ENCODE measurements at places on chromosomes 2 and 18.

DNA sequence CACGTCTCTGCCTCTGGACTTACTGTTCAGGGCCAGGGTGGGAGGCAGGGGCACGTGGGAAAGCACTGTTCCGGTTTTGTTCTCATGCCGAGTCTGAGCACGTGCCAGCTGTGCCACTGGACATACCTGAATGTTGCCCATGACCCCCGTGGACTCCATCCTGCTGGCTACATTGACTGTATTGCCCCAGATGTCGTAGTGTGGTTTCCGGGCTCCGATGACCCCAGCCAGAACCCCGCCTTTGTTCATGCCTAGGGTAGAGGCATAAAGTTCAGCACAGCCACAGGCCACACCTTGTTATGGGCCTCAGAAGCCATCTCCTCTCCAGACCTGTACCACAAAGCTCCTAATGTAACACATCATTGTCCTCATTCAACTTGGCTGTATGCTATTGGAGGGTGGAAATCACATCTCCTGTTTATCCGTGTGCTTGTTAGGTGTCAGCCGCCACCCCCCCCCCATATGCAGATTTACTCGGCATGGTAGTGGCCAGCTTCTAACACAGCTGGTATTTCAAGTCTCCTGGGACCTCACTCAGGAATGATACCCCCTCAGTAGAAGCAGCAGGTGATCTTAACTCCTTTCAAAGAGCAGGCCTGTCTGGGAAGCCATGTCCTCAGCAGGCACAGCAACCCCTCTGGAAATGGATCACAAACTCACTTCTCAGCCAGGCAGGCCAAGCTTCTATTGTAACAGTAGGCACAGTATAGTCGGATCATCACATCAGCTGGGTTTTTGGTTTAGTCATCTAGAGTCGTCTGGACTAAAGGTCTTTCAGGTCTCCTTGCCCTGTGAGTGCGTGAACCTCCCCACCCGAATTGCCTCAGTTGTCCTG, 27.6 kb downstream of the CENPO start:
- DNase-seq = no peak

GRCh38 chr2:31138037-31138962, at the start of gene GALNT14:
GALNT14 (minus strand) TSS chr2:31138440; CDS start chr2:31138086, 354 bp downstream.
- peak; percentile 22 for DNase-seq

DNA sequence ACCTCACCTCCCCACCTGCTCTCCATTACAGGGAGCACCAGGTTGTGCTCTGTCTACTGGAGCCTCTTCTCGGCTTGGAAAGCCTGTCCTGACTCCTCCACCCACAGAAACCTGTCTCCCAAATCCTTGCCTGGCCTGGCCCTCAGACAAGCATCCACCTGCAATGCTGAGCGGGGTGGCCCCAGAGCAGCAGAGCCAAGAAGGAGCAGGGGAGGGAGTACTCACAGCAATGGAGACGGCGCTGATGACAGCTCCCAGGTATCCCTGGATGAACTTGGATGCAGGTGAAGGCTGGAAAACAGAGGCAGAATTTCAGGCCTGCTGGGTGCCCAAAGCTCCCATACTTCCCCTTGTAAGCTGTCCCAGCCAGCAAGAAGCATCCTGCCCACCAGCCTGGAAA, 72.8 kb downstream of the SFXN5 start:
- no peak for DNase-seq

- no peak for DNase-seq
These were observed 50.3 kb downstream of the SS18 start for GRCh38 chr18:26040051-26040656.

GRCh38 chr2:121094101-121094500, 190.9 kb downstream of the TFCP2L1 start:
- DNase-seq = no peak

GRCh38 chr2:165328272-165328671, 89.1 kb downstream of the SCN2A start:
- DNase-seq = no peak

GRCh38 chr2:2694746-2695145, 363.7 kb upstream of the MYT1L start:
- no peak for DNase-seq

GRCh38 chr2:20203521-20204225, 21.3 kb downstream of the SDC1 start:
- no peak for DNase-seq

- no peak for DNase-seq
These were observed 60.6 kb downstream of the CABYR start for GRCh38 chr18:24199372-24199962.

DNA sequence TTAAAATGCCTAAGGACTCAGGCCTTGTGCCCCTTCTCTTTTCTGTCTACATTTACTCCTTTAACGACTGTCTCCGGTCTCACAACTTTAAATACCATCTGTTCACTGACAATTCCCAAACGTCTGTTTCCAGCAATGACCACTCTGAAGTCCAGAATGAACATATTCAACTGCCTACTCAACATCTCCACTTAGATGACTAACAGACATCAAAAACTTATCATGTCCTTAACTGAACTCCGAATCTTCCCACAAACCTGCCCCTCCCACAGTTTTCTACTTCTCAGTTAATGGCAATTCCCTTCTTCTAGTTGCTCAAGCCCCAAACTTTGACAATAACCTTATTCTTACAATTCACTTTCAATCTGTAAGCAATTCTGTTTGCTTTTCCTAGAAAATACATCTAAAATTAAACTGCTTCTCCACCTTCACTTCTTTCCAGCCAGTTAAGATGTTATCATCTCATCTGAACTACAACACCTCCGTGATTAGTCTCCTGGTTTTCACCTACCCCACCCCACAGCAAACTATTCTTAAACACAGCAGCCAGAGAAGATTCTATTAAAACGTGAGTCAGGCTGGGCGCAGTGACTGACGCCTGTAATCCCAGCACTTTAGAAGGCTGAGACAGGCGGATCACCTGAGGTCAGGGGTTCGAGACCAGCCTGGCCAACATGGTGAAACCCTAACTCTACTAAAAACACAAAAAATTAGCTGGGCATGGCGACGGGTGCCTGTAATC, 2.8 kb downstream of the C1D start:
- DNase-seq = no peak

DNA sequence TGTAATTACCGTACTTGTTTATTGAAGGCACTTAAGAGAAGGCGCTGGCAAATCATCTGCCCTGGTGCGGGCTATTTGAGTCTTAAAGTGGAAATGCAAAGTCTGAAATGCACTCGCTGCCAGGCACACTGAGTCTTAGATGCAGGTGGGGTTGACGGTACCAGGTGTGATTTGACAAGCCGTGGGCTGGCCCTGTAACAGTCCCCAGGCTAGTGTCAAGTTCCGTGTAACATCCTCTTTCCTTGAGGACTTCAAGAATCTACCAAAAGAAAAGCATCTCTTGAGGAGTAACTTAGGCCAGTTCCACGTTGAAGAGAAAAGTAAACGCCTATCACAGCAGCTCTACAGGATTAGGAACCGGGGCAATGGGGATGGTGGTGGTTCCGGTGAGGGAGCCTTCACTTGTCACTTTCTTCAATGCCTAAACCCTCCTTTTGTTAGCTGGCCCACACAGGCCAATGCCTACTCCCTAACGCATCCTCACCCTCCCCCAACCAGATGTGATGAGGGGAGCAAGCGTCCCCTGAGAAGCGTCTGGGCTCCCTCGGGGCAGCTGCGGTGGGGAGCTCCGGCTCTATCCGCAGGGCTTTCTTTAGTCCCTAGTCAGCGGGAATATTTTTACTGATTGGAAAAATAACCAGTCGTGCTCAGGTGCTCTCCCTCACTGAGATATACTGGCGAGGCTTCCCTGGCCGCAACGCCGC, 1.5 kb upstream of the UGP2 start:
- peak; percentile 4 for DNase-seq

DNA sequence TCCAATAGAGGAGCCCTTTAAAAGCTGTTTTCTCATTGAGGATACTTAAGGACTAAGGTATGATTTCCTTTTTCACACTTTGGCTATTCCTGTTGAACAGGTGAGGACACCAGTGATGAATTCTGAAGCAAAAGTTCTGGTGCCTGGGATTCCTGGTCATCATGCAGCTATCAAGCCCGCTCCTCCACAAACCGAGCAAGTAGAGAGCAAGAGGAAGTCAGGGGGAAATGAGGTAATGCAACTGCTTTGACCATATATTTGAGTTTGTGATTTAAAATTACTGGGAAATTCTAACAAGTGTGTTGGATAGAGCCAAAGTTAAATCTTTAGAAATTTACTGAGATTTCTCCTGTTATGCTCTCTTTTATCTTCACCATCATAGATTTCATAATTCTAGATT, 33.0 kb downstream of the WDR43 start:
- DNase-seq = no peak

DNA sequence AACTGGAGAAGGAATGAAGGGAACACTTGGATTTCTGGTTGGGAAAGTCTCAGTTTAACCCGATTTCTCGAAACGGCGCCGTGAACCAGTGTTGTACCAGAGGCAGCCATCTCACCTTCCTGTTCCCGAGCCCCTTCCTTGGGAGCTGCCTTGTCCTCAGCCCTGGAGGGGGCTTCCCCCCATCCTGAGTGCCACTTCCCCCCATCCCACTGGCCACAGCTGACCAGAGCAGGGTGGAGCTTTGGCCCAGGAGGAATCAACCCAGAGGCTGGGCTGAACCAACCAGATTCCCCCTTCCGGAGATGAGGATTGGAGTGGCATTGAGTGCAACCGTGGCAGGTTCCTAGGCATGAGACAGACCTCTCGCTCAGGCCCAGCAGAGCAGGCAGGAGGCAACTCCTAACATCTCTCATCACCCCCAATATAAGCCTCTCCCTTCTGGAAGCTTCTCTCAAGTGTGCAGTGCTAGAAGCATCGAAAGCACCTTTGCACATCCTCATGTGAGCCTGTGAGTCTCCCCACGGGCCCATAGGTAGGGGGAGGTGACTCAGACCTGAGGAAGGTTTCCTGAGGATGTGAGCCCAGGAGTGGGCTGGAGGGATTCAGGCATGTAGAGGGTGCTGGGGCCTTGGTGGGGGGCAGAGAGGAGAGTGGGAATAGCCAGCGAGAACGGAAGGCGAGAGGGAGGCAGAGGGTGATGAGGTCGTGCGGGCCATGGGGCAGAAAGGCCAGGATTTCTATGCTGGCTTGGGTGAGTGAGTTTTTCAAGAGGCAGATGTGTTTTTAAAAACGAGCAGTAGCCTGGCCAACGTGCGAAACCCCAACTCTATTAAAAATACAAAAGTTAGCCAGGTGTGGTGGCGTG, 11.9 kb downstream of the NGEF start:
- no peak for DNase-seq

DNA sequence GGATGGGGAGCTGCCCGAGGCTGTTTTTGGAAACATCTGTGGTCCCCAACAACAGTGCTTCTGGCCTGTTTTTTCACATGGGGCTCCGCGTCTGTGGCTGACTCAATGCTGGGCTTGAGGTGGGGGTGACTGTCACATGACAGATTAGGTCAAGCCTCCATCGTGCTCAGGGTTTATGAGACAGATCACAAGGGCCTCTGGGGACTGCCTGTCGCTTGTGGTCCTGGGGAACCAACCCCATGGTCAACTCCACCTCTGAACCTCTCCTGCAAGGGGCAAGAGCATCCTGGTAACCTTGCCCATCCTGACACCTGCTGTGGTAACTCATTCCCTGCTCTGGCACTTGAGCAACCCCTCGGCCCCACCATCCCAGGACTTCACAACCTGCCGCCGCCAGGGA, 47.6 kb upstream of the SH3RF3 start:
- DNase-seq = no peak

DNA sequence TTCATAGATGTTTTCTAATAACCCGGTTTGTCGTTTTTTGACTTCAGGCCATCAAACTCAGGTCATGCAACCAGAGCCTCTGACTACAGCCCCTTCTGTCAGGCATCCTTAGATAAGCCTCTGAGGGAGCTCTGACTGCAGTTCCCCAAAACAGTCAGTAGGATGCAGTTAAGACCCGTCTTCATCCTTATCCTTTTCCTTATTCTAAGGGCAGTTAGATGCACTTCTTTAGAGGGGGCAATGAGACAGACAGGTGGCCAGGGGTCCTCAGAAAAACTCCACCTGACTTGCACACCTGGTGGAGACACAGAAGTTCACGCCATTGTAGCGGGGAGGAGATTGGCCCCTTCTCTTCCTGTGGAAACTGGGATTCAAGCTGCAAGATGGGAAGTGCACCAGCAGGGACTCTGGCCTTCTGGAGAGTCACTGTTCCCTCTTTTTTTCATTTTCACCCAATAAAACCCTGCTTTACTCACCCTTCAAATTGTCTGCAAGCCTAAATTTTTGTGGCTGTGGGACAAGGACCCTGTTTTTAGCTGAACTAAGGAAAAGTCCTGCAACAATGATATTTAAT, 104.8 kb upstream of the TFPI start:
- no peak for DNase-seq

GRCh38 chr18:11995445-11996189, 14.3 kb downstream of the IMPA2 start:
- DNase-seq = peak; percentile 49

GRCh38 chr18:44716697-44717163, 36.0 kb downstream of the SETBP1 start:
- DNase-seq = no peak

DNA sequence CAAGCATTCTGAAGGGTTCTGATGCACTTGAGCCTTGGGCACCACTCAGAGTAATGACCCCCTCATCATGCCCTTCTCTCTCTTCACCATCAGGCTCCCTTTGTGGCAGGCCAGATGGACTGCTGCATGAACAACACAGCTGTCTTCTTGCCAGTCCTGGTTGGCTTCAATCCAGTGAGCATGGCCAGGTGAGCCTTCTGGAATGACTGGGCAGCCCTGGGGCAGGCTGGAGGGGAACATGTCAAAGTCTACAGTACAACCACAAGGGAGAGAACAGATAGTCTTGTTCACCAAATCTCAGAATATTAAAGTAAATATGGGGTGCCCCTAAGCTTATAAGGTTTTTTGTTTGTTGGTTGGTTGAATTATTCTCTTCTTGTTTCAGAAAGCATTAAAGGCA, 4.4 kb downstream of the GCKR start:
- DNase-seq = no peak

GRCh38 chr2:142834021-142834420, 43.4 kb upstream of the KYNU start:
- DNase-seq = no peak

GRCh38 chr18:69588301-69588700, 187.6 kb downstream of the DOK6 start:
- no peak for DNase-seq

GRCh38 chr18:51150113-51150700, 47.3 kb downstream of the MEX3C start:
- peak; percentile 22 for DNase-seq

GRCh38 chr18:75694292-75694691, 266.8 kb upstream of the SMIM21 start:
- no peak for DNase-seq

DNA sequence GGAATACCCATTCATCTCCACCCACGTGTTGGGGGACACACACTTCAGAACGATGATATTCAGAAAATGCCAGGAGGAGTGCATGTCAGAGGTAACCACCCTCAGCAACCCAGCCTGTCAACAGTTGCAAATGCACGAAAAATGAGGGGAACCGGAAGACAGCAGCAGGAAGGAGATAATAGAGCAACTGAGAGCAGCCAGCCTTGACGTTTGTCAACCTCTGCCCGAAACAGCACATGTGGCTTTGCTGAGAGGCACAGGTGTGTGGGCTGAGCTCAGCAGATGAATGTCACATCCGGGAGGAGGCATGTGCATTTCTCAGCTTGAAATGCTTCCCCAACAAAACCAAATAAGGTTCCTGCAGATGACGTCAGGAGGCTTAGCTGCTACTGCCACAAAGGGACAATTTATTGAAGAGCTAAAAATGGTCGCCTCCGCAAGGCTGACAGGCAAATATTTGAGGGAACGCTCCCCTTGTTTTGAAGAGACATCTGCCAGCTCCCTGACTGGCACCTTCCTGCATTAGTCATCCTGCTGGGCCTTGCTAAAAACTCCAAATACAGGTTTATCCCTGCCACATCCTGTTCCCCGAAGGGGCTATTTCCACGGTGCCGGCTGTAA, 419.0 kb downstream of the NBAS start:
- peak; percentile 73 for DNase-seq
